Left renal pelvis (tissue), 4 donors: ENCODE measurements at places on chromosomes 16 and 17. TPM values are rescaled to one million over a fixed set of nuclear protein-coding genes. Genes with fewer than 3 reads are reported as not detected.
A peak's percentile ranks its signal among the peaks of the same experiment; 100 is the strongest.

The TSR1 gene
- polyA plus RNA-seq = 34.0 TPM

The ERAL1 gene
- polyA plus RNA-seq = 50.1 TPM

The KIFC3 gene
- polyA plus RNA-seq = 48.1 TPM

The CCL7 gene
- not detected for polyA plus RNA-seq

The CDIPT gene
- 114 TPM for polyA plus RNA-seq

GRCh38 chr17:63772801-63773271 is 561 bp downstream of the CCDC47 start:
- DNase-seq = peak; percentile 2

- no peak for DNase-seq
Observed at GRCh38 chr16:8589900-8590688, at the start of gene TMEM114. TSS of gene TMEM114 (minus strand) at chr16:8590511. CDS start at chr16:8589838, 673 bp downstream.

DNA sequence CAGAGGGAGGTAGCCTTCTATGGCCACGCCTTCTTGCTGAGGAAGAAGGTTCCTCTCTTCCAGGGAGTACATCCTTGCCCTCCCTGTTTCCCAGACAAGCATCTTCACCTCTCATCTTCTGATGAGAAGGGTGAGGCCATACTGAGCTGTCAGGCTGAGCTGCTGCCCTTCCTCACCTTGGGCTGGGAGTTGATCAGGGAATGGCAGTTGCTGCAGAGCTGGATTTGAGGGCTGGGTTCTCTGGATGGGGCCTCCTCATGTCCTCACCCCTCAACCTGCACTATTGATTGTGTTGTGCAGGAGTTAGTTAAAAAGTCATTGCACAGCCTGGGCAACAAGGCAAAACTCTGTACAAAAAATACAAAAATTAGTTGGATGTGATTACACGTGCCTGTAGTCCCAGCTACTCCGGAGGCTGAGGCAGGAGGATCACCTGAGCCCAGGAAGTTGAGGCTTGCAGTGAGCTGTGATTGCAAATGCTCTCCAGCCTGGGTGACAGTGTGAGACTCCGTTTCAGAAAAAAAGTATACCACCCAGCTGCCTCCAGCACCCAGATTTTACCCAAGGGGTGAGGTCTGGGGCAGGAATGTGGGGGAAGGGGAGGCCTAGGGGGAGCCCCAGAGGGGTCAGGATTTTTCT is 2.0 kb downstream of the ERBB2 start:
- no peak for DNase-seq

DNA sequence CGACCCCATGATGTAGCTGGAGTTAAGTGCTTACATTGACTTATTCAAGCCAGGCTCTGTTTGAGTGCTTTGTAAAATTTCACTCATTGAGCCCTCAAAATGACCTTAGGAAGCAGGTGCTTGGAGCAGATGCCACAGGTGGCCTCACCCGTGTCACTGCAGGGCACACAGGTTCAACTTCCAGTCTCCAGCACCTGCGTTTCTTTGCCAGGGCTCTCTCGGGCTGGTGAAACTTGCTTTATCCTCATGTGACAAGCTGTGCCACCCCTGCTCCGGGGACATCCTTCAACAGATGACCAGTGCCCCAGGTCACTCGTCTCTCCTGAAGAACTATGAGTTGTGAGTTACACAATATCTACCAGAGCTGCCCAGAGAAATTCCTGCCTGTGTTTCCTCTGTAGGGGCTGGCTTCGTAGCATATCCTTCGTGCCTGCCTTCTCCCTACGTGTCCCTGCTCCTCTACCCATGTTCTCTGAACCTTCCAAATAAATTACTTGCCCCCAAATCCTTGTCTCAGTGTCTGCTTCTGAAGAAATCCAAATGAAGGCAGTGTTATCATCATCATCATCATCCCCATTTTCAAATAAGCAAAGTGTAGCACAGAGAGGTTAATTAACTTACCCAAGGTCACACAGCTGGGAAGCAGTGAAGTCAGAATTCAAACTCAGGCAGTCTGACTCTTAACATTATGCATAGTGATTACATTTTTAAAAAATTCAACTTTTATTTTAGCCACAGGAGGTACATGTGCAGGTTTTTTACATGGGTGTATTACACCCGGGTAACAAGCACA is 352.5 kb downstream of the NPIPA8 start:
- DNase-seq = no peak

DNA sequence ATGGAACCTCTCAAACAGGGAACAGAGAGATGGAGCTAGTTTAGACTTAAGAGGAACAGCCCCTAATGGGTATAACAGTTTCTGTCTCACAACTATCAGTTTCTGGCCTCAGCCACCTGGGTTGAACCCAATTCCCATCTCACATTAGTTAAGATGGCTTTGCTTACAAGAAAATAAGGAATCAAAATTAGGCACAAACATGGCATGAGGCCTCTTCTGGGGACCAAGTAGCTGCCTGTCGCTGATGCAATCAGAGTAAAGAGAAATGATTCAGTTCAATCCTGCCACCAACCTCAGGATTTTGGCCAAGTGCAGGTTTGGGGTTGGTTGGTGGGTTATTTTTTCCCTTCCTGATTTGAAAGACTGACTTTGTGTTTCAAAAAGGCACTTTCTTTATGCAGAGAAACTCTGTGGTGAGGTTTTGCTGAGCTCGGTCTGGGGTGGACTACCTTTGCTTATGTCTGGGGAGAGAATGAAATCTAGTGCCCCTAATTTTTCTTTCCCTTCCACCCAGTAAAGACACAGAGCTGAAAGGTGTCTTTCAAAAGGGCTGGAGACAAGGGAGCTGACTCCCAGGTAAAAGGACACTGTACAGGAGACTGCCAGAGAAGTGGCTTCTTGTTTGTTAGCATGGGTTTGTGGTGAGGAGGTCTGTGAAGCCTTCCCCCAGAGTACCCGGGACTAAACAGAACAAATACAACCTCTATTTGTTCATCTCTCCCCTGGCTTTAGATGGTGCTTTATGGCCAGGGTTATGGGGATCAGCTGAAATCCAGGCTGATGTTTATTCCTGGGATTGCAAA is 44.8 kb upstream of the NFAT5 start:
- DNase-seq = no peak

- DNase-seq = no peak
Observed at GRCh38 chr17:40993839-40994238, at the start of gene KRTAP3-3. TSS of gene KRTAP3-3 (minus strand) at chr17:40994164. CDS start at chr17:40994097, 67 bp downstream.

- DNase-seq = no peak
Observed at GRCh38 chr16:68013440-68013839, 2.3 kb downstream of the DPEP2NB start.

DNA sequence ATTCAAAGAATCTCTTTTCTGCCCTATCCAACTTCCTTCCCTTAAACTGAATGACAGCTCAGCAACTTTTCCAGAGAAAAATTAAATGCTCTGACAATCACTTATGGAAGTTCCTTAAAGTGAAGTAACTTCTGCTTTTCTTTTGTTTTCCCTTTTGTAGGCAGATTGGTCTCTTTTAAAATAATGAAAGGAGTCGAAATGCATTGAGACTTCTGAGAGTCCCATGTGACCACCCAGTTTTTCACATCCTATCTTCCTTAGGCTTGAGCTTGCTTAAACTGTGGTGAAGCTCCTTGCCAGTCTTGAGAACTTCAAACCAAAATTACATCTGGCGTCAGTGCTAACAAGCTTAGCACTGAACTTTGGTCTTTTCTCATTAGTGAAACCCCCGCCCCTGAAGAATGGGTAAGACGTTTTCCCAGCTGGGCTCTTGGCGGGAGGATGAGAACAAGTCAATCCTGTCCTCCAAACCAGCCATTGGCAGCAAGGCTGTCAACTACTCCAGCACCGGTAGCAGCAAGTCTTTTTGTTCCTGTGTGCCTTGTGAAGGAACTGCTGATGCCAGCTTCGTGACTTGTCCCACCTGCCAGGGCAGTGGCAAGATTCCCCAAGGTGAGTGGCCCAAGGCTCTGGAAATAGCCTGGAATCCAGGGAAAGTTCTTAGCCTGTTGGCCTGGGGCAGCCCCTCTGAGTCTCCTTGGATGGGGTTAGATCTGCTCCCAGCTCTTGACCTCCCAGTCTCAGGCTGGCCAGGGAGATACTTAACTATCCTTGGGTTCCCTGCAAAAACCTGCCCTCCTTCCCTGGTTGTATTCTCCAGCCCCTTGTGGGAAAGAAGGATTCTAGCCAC is 1.2 kb downstream of the TMEM106A start:
- DNase-seq = no peak

DNA sequence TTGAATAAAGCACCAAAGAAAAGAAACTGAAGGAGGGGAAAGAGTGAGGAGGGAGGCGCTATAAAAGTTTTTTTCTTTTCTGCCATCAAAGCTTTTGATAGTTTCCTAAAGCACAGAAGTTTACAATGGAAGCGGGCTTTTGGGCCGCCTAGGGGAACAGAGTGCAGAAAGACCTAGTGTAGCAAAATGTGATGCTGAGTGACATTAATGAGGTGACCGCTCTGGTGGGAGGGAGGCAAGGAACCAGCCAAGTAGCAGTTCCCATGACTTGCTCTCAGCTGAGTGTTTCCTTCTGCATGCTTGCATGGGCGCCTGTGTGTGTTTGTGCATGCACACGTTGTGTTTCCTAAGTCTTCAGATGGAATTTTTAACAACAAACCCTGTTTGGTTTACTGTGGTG is 15.5 kb downstream of the MSI2 start:
- no peak for DNase-seq

DNA sequence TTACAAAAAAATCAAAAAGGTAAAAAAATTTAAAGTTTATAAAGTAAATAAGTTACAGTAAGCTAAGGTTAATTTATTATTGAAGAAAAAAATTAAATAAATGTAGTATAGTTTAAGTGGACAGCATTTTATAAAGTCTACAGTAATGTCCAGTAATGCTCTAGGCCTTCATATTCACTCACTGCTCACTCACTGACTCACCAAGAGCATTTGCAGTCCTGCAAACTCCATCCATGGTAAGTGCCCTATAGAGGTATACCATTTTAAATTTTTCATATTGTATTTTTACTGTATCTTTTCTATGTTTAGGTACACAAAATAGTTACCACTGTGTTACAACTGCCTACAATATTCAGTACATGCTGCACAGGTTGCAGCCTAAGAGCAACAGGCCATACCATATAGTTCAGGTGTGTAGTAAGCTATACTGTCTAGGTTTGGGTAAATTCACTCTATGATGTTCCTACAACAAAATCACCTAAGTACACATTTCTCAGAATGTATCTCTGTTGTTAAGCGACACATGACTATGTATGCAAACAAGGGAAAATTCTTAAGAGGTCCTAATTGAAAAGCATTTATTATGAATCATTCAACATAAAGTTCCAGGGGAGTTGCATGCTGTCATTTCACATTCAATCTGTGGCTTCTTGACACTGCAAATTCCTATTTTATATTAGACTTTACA is 92.3 kb downstream of the SPAG9 start:
- no peak for DNase-seq

DNA sequence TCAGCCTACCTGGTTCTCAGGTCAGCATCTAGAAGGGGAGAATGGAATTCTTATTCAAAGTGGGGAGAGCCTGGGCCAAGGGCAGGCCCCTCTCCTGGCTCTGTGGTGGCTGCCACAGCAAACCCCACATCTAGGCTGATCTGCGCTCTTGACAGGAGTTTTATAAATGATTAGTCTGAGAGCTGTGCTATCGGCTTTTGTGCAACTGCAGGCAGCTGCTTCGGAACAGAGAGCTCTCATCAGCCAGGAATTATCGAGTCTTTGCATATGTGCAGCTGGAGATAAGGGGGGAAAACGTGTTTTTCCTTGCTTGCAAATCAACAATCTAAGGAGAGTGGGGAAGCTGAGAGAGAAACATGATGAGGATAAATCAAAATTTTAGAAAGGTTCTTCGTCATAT is 91.7 kb downstream of the HS3ST3A1 start:
- no peak for DNase-seq

DNA sequence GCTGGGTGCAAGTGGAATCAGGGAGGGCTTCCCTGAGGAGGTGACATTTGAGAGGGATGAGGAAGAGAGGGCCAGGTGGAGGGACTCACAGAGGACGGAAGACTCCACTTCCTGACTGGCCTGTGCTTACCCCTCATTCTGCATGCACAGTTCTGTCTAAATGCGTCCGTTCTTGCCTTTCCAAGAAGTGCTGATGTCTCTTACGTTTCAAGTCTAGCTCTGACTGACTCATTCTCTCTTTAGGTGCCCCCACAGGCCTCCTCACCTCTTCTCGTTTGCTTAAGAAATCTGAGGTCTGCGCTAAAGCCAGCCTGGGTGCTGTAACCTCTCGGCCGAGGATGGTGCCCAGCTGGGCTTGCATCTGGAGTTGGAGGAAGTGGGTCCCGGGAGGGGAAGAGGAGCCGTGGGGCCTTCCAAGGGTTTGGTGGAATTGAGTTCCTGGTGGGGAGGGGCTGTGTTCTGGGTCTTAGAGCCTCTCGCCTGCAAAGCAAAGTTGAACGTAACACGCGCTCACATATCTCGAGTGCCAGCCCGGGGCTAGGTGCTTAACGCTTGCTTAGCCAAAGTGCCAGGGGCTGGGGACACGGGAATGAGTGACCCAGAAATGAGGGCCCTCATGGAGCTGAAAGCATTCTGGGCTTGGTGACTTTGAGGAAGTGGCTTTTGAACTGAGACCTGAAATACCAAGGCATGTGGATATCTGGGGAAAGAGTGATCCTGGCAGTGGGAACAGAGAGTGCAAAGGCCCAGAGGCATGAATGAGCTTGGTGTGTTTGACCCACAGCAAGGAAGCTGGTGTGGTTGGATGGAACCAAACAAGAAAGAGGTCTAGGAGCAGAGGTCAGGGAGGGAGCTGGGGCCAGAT is 4.8 kb downstream of the IL4R start:
- DNase-seq = no peak

DNA sequence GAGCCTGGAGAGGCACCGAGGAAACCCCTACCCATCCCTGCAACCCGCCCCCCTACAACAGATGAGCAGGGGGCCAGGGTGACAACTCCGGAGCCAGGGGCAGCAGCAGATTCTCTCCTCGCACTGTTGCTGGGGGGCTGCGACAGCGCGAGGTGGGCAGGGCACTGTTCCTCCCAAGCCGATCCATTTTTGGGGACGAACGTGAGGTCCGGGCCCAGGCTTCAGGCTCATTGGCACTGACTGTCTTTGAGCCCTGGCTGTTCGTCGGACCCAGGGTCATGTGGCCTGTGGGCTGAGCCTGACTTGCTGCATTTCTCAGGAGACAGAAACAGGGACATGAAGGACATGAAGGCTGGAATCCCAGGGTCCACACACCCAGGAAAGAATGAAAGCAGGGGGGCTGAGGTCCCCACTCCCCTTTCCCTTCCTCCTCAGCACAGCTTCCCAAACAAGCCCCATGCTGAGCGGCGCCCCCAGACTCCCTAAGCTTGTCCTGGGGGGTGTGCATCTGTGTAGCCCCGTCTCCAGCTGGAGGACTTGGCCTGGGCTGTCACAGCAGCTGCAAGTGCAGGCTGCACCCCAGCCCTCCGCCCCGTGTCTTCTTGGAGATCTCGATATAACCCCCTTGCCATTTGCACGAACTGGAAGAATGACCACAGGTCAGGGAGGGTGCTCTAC is 18.7 kb downstream of the CEP295NL start:
- no peak for DNase-seq

- no peak for DNase-seq
Observed at GRCh38 chr16:62020681-62021080, 15.6 kb downstream of the CDH8 start.

GRCh38 chr17:82941021-82942001 is 101.5 kb upstream of the ZNF750 start:
- DNase-seq = no peak

GRCh38 chr16:1351582-1352362 is at the start of the genes GNPTG and TSR3:
TSS of gene GNPTG (plus strand) at chr16:1351931. CDS start at chr16:1351966, 35 bp downstream.
TSS of gene TSR3 (minus strand) at chr16:1351878. CDS start at chr16:1351804, 74 bp downstream.
- DNase-seq = peak; percentile 68
